ENCODE measurements at places on chromosomes 7 and 10.
A peak's percentile ranks its signal among the peaks of the same experiment; 100 is the strongest.

GRCh38 chr7:117837841-117838240, 35.4 kb downstream of the CTTNBP2 start:
- DNase-seq, result no peak

DNA sequence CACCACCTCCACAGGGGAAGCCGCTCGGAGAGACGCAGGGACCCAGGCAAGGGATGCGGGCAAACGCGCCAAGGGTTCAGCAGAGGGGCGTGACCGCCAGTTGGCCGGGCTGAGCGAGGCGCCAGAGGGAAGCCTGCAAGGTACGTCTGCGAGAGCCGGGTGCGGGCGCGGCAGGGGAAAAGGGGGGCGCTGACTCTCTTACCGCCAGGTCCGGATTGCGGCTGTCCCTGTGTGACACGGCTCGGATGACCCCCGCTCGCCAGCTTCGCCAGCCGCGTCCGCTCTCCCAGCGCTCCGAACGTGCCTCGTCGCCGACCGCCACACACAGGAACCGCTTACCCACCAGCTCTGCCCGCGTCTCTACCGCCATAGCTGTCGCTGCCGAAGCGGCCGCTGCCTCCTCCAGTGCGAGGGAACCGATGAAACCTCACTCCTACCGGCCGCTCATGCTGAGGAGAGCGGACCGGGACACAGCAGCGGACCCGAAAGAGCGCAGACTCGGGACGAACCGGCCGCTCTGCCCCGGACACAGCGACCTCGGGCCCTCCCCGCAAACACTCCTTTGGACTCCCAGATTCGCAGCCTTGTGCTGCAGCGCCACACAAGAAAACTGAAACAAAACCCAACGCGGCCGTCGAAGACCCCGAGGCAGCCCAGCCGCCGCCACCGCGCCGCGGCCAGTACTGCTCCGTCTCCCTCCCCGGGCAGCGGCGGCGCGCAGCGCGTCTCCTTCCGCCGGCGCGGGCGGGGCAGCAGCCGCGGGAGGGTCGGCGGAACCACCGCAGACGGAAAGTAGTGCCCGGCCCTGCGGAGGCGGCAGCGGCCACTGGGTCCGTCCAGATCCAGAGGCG, at the start of gene JMJD1C:
JMJD1C (minus strand) TSS at position 685 of the 851 bp plus-strand sequence; CDS start at position 370, 315 bp downstream.
- peak; percentile 74 for DNase-seq

DNA sequence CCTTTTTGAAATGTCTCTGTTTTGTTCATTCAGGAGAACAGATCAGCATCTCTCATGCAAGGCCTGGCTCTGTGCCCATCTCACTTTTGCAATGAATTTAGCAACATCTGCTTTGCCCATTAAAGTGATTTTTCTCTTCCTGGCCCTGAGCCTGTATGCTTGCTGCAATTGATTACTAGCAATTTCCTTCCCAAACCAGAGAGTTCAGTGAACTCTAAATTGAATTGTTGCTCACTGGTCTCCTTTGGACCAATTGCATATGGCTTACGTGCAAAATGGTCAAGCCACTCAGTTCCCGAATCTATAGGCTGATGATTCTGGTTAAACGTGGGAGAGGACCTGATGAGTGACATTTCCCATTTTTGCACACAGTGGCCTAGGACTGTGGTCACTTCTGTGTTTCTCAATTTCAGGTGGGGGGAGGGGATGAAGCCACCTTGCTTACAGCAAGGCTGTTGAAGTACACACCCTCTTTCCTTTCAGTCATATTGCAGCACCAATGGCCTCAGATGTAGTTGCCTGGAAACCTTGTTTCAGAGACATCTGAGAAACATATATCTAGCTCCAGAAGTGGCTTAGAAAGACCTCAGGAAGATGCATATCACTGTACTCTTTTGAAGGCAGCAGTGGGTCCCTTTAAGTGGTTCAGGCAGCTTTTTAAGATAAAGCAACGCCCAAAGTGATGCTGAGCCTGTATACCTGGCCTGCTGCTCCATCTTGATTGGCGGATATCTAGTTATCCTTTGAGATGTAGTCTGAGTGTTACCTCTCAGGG, 201.4 kb downstream of the PTEN start:
- peak; percentile 59 for DNase-seq

DNA sequence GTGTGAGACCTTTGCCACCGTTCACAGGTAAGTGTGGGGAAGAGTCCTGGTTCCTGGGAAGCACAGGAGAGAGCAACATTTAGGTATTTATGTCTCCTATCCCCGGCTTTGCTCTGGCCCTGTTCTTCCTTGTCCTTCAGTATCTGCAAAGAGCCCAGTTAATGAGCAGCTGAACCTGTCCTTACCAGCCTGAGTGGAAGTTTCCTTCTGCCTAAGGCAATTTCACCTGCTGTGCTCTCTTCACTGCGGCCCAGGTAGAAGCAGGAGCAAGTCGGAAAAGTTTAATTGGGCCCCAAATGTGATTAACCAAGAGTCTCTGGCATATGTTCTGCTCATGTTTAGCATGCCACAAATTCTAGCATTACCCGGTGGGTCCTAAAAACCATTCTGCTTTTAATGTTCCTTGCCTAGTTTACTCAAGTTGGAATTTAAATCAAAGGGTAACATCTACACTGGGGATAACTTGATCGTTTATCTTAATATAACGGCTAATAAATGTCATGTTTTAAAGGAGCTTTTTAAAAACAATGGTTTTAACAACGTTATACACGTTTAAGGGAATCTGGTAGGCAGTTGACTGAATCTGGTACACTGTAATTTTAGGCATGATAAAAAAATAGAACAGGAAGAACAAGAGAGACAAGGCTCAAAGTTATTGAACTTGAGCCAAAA, 817.1 kb downstream of the TYW1 start:
- DNase-seq, result no peak

DNA sequence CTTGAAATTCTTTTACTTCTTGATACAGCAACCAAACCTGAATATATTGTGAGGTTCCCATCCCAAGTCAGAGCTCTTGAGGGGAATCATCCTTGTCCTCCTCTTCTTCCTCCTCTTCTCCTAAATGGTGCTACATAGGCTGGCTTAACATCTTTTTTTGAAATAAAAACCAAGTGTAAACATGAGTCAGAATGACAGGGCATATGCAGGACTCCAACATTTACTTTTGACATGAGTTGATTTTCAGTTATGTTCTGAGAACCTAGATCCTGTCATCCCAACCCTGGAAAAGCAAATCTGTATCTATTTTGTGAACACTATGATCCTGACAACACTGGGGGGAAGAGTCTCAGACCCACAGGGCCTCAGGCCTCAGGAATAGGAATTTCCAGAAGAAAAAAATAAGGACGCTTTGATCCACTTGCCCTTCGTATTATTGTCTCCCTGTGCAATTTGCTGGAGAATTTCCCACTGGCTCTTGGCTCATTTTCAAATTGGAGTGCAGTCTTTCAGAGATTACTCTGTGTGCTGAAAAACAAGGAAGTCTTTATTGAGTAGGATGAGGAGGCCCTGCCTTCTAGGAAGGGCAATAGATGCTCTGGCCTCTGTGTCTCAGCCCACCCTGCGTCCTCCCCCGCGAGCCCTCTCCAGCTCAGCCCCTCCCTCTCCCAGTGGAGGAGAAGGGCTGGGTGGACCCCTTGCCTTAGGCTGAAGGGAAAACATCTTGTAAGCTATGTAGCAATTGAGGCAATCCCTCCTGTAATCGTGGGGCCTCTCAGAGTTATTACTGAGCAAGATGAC, 121.6 kb downstream of the CREB5 start:
- DNase-seq, result no peak

DNA sequence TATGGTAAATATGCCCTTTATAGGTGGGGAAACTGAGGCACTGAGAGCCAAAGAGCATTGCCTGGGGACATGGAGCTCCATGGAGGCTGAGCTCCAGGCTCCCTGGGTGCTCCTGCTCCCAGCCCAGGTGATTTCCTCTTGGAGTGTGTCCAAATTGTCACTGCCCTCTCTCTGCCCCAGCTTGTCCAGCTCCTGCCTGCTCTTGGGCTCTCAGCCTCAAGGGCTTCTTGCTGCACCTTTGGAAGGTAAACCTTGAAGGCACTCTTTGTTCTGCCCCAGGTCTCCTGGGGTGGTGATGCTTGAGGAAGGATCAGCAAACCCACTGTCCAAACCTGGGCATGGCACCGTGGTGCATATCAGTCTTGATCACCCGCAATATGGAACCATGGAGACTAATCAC, 166.1 kb downstream of the RPS24 start:
- DNase-seq, result no peak

- DNase-seq, result no peak
These were observed 82.8 kb upstream of the PDE1C start for GRCh38 chr7:32153006-32153405.

DNA sequence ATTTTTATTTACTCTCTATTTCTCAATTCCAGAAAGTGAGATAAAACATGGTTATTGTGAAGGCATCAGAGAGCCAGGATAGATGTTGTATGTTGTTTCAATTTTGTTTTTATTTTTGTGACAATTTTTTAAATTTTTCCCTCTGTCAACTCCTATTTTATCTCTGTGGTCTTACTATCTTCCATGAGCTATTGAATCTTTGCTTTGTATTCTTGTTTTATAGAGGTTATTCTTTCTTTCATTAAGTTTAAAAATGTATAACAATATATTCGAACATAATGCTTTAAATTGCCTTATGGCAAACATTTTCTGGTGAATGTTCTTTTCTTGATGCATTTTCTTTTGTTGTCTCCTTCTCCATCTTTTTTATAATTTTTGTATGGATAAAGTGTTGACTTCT, 78.4 kb downstream of the POU6F2 start:
- DNase-seq, result no peak

- DNase-seq, result peak; percentile 30
These were observed 45.7 kb downstream of the LYZL2 start for GRCh38 chr10:30583778-30584415.

GRCh38 chr7:82017334-82017943, 247.6 kb upstream of the HGF start:
- no peak for DNase-seq

DNA sequence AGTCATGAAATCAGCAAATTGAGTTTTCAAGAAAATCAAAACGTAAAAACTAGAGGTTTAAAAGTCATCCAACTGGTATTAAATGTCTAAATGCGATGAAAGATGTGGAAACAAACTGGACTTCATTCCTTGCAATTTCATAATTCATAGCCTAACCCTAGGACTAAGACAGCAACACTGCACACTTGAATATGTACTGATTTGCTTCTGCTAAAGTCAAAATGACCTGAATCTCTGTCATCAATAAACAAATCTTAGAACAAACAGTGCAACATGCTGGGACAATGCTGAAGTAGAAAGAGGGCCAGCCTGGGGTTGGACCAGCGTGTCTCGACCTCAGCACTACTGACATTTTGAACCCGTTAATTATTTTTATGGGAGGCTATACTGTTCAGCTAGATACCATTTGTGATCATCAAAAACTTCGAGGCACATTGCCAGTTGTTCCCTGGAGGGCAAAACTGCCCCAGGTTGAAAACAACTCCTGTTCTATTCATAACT, 47.1 kb downstream of the MYOF start:
- DNase-seq, result no peak
